ENCODE measurements at places on chromosomes 7 and 10.

- no peak for DNase-seq
Observed at GRCh38 chr7:99098824-99099498, 44.9 kb downstream of the SMURF1 start.

GRCh38 chr7:14000247-14000646, 10.8 kb upstream of the ETV1 start:
- DNase-seq = no peak

DNA sequence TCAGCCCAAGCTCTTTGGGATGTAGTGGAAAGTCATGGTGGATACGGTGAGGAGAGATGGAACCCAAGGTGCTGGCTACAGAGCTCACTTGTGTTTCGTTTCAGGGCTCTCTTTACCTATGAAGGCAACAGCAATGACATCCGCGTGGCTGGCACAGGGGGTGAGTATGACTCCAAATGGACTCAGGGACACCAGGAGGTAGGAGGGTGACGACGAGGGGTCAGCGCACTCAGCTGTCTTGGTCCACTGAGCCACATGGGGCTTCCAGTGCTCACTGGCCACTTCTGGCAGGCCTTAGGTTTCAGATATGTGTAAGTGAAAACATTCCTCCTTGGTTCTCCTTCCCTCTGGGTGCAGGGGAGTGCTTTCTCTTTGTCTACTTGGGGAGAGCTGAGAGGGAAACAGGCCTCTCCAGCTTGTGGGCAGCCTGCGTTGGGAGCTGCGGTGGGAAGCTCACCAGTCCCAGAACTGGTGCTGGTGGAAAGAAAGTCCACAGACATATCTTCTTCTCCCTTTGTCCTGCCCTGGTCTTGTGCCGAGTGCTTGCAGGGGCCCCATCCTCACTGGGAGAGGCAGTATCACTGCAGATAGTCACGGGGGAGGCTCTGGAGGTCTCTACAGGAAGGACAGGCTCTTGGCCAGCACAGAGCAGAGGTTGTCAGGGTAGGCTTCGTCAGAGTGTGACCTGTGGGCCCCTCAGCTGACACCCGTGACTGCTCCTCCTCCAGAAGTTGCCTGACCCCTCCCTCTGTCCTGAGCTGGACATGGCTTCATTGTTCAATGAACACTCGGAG, 5.8 kb downstream of the DBNL start:
- DNase-seq = no peak

DNA sequence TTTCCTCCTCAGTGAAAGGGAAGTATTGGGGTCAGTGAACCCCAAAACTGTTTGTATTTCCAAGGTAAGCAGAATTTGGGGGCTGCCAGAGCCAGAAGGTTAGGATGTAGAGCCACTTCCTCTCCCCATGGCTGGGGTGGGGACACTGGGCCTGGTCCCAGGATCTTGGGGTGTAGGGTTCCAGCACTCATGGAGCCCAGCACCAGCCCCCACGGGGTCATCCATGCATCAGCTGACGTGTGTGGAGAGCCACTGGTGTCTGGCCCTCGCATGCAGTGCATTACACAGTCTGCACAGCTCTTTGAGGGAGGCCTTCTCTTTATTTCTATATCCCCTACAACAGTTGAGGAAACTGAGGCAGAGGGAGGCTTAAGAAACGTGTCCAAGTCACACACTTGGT, 91.4 kb downstream of the ZMIZ1 start:
- no peak for DNase-seq

- DNase-seq = no peak
Observed at GRCh38 chr10:33267708-33268107, 66.8 kb downstream of the NRP1 start.

DNA sequence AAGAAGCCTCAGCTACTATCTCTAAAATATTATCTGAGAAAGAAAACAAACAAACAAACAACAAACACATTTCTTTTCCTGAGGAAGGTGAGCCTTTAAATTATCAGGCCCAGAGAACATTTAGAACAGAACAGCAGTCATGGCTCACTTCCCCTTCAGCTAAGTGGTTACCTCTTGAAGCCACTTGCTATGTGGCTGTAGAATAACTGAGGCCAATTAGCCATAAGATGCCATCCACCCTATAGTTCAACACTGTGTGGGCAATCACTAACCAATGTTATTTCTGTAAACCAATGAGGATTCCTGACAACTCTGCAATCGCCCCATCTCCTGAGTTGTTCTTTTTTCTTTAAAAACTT, 3.7 kb upstream of the UPP1 start:
- no peak for DNase-seq

- DNase-seq = no peak
Observed at GRCh38 chr7:156456503-156457115, 184.0 kb upstream of the RNF32 start.
